ENCODE measurements at places on chromosomes 13 and 19.
A peak's percentile ranks its signal among the peaks of the same experiment; 100 is the strongest.

DNA sequence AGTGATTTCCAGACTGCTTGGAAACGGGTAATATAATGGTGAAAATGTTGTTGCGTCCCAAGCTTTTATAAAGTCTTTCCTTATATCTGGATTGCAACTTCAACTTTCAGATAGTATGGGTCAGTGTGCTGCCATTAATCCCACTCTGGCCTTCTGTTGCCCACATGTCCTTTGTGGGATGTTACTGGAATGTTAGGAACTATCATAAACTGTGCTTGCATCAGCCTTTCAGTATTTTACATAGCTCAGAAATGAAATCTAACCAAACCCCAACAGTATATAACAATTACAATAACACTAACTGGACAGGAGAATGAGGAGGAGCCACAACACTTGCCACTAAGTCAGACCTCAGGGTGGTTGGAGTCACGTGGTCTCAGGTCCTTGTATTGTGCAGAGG, 78.9 kb downstream of the LNX2 start:
- no peak for DNase-seq

DNA sequence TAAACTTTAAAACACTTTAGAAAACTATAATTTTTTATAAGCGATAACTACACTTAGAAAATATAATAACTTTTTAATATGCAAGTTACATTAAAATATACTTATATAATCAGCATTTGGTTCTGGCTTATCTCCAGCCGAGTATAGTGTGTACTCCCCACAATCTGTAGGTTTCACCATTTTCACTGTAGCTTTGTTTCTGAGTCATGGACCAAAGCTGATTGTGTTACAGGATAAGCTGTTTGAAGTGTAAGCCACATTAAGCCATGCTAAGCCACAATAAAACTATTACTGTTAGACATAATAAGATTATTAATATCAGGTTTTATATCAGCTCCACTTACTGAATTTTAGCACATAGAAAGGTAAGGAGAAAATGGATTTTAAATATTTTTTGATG, 43.8 kb downstream of the CCDC122 start:
- DNase-seq = no peak

GRCh38 chr13:20349564-20350381, 117.7 kb upstream of the GJB6 start:
- DNase-seq = peak; percentile 36

DNA sequence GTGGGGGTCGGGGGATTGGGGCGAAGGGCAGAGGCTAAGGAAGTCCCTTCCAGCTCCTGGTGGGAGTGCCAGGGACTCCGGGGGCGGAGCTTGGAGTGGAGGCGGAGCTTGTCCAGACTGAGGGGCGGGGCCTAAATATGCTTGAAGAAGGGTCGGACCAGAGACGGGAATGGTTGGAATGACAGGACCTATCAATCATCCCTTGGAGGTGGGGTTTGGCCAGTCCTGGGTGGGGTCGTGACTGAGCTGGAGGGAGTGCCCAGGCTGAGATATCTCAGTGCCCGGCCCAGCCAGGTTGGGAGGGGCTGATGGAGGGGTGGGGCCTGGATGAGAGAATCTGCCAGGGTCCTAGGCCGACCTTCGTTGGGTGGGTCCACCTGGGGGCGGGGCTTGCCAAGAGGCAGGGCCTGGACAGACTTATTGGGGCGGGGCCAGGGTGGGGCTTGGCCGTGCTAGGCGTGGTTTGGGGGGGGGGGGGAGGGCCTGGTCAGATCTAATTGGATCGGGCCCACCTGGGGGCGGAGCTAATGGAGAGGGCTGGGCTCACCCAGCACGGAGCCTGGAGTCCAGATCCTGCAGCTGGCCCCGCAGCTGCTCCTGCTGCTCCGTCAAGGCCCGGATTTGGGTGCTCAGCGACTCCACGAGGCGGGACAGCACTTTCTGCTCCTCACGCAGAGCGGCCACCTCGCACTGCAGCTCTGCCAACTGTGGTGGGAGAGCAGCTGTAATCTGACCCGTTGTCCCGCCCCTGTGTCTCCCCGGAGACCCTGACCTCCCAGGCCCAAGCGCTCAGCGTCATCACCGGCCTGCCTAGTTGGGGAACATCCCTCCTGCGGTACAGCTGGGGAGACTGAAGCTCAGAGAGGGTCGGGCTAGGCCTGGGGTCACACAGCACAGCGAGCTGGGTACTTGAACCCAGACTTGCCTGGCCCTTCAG, 2.6 kb upstream of the WIZ start:
- peak; percentile 98 for DNase-seq

- peak; percentile 39 for DNase-seq
These were observed 6.3 kb downstream of the SLC7A10 start for GRCh38 chr19:33219261-33219815.

DNA sequence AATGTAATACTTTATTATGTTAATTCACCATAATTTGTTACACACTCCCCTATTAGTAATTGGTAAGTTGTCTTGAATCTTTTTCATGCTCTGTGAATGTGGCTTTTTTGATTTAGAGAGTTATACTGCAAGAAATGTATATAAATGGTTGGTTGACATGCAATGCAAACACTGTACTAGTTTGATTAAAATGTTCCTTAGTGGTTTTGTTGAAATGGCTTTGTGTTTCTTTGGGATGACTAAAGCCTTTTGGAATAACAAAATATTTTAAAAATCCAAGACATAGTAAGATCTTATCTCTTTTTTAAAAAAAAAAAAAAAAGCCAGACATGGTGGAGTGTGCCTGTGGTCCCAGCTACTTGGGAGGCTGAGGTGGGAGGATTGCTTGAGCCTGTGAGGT, 10.5 kb downstream of the LAMP1 start:
- DNase-seq = no peak

DNA sequence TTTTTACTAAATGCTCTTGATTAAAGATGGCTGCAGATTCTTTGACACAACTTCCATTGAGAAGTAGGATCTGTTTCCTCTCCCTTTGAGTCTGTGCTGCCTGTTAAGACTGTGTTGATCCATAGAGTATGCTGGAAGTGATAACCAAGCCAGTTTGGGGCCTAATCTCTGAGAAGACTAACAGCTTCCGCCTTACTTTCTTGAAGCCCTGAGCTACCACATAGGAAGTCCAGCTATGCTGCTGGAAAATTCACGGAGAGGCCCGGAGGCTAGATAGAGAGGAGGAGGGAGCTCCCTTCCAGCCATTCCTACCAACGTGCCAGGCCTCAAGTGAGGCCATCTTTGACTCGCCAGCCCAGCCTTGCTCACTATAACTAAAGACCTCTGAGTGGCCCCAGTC, 12.5 kb downstream of the RAP2A start:
- peak; percentile 47 for DNase-seq

- DNase-seq = no peak
These were observed 930.3 kb upstream of the PCDH9 start for GRCh38 chr13:68160466-68160865.

- DNase-seq = no peak
These were observed 13.4 kb upstream of the KLK4 start for GRCh38 chr19:50924586-50924985.

- no peak for DNase-seq
These were observed 51.6 kb downstream of the DNAJC15 start for GRCh38 chr13:43074824-43075510.

GRCh38 chr19:43534305-43534815, 1.4 kb downstream of the ZNF575 start:
- no peak for DNase-seq

DNA sequence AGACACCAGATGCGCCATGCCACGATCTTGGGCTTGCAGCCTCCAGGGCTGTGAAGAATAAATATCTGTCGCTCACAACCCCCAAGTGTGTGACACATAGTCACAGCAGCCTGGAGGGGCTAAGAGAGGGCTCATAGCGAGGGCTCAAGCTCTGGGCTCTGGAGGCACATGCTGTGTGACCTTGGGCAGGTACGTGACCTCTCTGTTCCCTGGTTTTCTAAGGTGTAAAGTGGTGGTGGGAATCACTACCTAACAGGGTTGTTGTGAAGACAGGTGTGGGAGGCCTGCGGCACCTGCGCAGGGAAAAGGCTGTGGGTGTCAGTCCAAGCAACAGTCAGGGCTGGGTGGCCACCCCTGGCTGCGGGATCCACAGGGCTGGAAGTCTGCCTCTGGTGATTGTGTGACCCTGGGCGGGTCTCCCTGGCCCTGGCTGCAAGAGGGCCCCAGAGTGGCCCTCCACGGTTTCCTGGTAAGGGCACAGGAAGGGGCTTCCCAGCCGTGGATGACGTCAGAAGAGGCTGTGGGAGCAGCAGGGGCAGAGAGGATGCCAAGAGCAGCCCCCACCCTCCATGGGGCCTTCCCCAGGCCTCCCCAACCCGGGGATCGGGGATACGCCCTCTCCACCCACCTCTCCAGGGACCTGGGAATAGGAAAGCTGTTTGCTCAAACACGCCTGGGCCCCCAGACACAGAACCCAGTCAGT, 218.8 kb upstream of the SGCG start:
- DNase-seq = no peak

DNA sequence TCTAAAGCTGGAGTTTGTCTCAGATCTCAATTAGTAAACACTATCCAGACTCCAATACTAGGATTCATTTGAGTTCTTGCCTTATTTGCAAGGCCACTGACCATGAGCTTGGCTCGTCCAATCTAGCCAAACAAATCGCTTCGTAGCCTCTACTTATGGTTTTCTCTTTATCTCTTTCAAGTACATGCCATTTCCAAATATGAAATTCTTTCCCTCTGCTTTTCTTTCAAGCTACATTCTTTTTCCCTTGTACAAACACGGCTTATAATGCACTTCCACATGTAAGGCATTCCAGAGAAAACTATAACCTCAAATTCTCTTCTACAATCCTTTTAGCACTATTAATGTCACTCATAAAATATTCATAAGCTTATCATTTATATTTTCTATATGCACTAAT, 10.9 kb upstream of the N4BP2L1 start:
- DNase-seq = no peak

- DNase-seq = no peak
These were observed 302.8 kb downstream of the FOXO1 start for GRCh38 chr13:40363653-40364052.

- no peak for DNase-seq
These were observed 16.4 kb downstream of the F10 start for GRCh38 chr13:113138792-113139551.

DNA sequence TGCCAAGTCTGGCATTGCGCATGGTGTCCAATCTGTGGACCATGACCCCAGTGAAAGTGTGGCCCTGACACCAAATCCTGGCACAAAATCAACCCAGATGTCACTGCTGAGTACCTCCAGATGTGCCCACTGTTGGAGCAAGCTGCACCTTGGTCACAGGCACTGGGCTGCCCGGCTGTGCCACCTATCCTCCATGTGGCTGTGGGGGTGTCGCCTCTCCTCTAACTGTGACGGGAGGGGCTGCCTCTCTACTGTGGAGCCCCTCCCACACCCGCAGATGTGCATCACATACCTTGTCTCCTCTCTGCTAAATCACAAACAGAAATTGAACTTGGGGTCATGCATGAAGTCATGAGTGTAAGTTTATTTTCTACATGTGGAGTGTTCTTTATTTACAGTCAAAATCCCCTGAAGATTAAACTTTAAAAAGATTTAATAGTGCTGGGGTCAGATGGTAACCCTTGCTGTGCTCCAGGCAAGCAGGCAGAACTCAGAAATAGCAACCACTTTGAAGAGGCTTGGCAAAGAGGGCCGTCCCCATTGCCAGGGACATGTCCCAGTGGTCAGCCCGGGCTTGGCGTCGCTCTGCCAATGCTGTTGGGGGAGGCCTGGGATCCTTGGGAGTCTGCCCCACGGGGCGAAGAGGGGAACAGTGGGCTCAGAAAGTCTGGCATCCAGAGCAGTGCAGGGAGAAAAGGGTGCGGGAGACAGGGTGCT, 46.4 kb upstream of the ZNF536 start:
- DNase-seq = no peak

Data from ELF-1 (cell line).